C1 segment of cervical spinal cord (tissue), 14 donors: ENCODE measurements at places on chromosomes 4 and X.

DNA sequence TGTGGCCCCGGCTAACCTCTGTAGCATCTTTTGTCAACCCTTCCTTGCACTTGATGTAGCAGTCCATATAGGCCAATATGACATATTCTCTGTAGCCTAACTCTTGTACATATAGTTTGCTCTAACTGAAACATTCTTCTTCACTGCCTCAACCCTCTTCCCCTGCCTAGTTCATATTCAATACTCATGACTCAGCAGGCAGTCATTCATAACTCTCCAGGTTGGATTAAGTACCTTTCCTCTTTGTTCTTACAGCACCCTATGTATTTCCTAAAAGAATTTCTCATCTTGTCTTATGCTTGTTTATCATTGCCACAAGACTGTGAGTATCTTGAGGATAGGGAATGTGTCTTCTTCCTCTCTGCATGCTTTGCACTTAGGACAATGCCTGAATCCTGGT lies 76.9 kb downstream of the TMLHE start:
- no peak for DNase-seq

- no peak for DNase-seq
These were observed 278.4 kb upstream of the AGTR2 start for GRCh38 chrX:115892056-115892708.

GRCh38 chr4:155403886-155404285 lies 27.1 kb upstream of the MAP9 start:
- no peak for DNase-seq

GRCh38 chr4:155666344-155667221 lies at the start of gene GUCY1A1:
Gene GUCY1A1 (plus strand): TSS chr4:155666848. CDS start chr4:155696868, 30,020 bp downstream.
- DNase-seq: peak; percentile 58

DNA sequence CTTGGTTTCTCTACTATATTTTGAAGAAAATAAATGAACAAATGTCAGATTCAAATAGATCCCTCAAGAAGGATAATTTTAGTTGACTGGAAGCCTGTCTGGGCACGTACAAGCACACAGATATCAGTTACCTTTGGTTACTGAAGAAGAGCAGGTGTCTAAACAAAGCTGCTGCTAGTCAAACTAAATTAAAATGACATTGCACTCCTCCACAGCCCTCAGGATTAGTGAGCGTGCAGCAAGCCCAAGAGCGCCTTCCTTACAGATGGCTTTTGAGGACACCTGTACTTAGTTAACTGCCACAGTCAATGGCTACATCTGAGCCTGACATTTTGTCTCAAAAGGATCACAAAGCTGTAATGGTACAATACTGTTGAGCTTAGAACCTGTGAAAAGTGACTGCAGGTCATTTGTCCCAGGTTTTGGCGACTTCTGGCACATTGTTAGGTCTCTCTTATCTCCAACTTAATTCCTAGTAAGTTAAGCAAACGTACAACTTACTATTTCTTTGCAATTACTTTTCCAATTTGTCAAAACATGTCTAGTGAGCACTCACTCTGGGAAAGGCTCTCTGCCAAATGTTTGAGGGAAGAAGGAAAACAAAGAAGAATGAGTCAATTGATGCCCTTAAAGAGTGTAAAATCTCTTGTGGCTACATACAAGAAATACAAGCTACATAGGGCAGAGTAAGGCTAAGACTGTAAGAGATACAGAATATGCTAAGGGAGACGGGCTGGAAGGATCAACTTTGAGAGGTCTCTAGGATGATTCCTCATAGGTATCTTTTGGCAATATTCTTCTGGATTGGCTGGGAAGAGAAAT lies 25.6 kb upstream of the DAPP1 start:
- no peak for DNase-seq

- no peak for DNase-seq
These were observed 16.3 kb downstream of the KLF8 start for GRCh38 chrX:56248492-56248891.

GRCh38 chr4:70992391-70992881 lies 1.0 kb upstream of the DCK start:
- DNase-seq: no peak

DNA sequence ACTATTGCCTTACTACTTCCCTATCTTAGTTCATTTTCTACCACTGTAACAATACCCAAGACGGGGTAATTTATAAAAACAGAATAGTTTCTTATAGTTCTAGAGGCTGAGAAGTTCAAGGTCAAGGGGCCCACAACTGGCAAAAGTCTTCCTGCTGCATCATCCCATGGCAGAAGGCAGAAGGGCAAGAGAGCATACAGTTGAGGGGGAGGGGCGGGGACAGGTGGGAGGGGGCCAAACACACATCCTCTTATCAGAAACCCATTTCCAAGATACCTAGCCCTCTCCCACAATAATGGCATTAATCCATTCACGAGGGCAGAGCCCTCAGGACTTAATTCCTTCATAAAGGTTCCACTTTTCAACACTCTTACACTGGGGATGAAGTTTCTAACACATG lies 690.2 kb downstream of the ADGRL3 start:
- no peak for DNase-seq

- no peak for DNase-seq
These were observed 16.1 kb upstream of the KLHL2 start for GRCh38 chr4:165191348-165191656.

DNA sequence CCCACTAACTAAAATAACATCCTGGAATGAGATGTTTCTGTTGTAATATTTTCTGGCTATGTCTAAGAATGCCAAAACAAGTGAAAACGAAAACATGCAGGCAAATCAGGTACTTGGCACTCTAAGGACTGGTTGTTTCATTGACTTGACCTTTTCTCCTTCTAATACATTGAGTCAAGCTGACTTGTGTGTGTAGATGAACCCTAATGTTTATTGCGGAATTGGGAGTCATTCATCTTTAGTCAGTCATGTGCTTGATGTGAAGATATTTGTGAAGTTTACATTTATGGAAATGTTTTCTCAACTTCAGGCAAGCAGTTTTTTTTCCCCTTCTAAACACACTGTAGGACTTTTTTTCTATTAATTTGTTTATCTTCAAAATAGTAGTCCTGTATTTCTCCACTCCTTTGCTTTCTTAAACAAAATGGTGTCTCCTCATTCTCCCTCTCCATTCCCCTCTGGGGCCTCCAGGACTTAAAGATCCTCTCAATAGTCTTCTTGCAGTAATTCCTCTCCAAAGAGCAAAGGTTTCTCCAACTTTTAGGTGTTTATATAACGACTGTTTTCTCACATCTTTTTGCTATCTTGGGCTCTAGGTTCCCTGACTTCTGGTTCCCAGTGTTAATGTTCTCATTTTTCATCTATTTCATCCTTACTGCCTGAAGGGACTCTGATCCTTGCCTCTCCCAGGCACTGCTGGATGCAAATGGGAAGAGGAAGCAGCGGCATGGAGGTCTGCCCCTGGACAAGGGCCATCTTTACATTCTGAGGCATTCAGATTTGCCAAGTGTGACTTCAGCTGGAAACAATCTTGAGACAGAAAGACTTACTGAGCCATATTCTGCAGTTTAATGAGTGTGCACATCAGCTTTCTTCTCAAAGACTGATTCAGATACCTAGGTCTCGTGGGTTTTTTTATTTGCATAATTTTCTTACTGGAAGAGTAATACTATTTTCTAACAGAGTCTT lies 166.4 kb downstream of the ARHGAP6 start:
- DNase-seq: no peak

GRCh38 chrX:134933248-134933647 lies 57.5 kb upstream of the SMIM10 start:
- no peak for DNase-seq

- DNase-seq: no peak
These were observed 55.9 kb upstream of the LEF1 start for GRCh38 chr4:108224611-108225053.

DNA sequence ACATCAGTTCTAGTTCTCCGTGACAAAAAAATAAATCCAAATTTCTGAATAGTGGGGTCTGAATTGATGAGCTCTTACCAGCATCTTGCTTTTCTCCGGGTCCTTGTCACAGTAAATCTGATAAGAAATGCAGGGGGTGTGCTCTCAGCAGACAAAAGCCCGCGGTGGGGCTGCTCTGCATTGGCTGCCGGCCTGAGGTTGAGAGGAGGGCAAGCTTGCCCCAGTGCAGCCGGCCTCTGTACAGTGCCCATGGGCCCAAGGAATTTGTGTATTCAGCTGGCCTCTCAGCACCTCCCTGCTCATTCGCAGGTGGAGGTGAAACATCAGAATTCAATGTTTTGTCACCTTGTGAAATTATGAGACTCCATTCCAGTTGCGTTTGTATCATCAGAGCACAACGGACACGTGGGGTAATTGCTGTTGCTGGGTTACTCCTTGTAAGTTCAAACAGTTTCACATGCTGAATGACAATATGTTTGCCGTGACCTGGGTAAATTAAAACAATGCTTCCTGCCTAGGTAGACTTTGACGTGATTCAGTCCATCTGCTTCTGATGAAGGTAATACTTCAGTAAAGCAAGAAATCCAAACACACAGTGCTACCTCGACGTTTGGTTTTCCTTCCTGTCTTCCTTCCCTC lies 596.4 kb downstream of the MID1IP1 start:
- DNase-seq: no peak

DNA sequence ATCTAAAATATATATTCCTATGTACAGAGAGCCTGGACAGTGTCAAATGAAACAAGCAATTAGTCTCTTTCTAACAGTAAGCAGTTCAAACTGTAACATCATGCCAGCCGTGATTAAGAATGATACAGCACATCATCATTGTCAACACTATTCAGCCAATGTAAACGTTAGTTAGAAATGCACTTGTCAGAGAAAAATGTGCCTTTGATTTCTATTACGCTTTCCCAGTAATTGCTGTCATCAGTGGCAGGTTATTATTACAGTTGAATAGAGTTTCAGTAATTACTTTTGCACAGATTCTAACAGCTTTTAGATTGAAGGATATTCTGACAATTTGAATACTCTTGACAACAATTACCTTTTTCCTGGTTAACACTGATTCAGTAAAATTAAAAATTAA lies 1007.1 kb downstream of the SH3BGRL start:
- DNase-seq: no peak

DNA sequence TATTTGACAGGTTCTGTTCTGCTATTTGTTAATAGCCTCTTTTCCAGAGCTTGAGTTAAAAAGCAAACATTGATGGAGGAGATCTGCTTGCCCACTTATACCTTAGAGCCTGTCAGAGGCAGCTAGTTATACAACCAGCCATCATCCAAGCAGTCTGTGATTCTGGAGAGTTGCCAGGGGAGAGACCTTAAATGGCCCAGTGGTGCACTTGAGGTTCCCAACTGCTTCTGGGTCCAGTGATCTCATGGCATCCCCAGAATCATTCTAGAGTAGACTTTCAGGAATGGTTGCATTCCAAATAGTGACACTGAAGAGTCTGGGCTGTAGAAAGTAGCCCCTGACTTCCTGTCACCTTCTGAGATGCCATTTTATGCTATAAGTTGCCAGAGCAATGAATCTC lies 160.7 kb downstream of the FHIP1A start:
- no peak for DNase-seq

GRCh38 chr4:766152-766515 lies 59.8 kb downstream of the CPLX1 start:
- DNase-seq: no peak

DNA sequence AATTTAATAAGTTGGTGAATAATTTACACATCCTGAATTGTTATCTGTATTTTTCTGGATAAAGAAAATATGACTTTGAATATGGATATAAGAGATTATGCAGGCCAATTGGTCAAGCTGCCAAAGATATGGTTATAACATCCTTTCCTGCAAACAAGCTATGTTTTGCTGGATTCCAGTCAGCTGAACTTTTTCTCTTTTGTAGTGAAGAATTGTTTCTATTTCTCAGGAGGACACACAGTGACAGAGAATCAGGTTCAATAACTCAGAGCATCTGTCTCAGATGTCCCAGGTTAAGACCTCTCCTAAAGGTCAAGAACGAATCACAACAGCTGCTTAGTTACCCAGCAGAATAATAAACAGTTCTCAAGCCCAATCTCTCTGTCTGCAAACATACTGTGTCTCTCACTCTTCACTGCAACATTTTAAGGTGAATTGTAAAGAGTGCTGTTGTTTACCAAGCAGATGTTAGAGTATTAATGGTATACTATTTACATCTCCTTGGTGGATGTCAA lies 189.5 kb upstream of the ANKRD50 start:
- DNase-seq: no peak

DNA sequence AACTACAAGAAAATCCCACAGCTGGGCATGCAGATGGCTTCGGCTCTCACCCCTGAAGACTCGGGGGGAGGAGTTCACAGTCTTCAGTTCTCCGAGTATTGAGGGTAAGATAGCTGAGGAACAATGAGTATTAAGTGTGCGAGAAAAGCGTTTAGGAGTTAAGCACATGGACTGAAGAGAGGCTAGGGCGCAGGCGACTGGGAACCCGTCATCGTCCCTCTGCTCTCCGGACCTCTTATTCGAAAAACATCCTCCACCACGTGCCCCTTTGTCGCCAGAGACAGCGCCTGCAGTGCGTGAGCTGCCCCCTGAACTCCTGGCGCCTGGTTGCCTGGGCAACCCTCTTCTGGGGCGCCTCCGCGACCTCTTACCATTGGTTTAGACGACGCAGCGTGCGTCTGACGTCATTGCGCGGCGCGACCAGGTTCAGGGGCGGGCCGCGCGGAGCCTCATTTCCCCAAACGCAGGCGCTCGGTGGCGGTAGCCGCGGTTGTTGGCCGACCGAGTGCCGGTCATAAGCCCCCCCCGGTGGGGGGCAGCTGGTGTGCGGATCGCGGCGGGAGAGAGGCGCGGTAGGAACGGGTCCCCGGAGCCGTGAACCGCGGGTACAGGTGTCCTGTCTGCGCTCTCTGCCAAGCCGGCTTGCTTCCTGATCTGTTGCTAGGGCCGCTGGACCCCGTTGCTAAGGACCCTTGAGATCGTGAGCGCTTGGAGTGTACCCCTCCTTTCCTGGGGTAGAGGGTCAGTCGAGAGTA lies at the start of gene PACRGL:
Gene PACRGL (plus strand): TSS at position 452 of the 755 bp plus-strand sequence. CDS start 4,024 bp downstream, outside the sequence.
- peak; percentile 78 for DNase-seq

DNA sequence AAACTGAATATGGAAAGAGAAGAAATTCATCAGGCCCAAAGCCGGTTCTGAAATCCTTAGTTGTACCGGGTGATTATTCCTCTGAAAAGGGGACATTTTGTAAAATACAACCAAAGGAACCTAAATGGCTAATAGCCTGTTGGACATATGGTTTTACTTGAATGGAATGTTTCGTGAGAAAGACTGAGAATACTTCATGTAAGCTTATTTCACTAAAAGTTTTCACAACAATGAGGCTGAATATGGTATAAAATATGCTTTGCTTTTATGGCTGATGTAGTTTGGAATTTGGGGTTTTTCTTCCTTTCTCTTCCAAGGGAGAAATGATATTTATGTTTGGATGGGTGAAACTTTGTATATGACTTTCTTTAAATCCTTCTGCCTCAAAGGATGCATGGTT lies 2.7 kb downstream of the GRIA3 start:
- DNase-seq: no peak
